ENCODE measurements at places on chromosomes 6 and 20. TPM values are rescaled to one million over a fixed set of nuclear protein-coding genes. Genes with fewer than 3 reads are reported as not detected.

DNA sequence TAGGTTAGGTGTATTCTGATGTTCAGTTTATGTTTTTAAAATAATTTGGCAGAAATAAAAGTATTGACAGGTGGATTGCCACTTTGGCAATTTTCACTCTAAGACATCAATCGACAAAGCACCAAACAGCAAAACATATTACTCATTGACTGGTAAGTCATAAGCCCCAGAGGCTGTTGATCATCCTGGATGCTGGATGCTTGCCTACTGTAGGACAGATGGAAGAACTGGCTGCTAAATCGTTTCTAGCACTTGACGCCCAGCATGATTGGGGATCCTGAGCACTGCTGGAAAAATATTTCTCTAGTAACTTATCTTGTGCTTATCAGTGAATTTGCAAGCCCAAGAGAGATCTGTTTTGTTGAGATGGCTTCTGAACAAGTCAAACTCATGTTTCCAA lies 1001.9 kb upstream of the FLRT3 start:
- no peak for DNase-seq
- no peaks in the 10 kb centered on the region for H3K4me1 ChIP-seq
- no peaks in the 10 kb centered on the region for H3K27me3 ChIP-seq
- H3K36me3 ChIP-seq, result no peaks in the 10 kb centered on the region
- H3K27ac ChIP-seq, result no peak overlapping the region

- H3K27ac ChIP-seq, result peak overlapping the region; percentile 30
- peak overlapping the region; percentile 50 for H3K4me3 ChIP-seq
- H3K27me3 ChIP-seq, result no peaks in the 10 kb centered on the region
- no peaks in the 10 kb centered on the region for H3K36me3 ChIP-seq
- DNase-seq, result no peak
- peaks cover 25% of the 10 kb centered on the region for H3K4me1 ChIP-seq
Observed at GRCh38 chr6:106973018-106973835, 1.3 kb downstream of the CD24 start.

DNA sequence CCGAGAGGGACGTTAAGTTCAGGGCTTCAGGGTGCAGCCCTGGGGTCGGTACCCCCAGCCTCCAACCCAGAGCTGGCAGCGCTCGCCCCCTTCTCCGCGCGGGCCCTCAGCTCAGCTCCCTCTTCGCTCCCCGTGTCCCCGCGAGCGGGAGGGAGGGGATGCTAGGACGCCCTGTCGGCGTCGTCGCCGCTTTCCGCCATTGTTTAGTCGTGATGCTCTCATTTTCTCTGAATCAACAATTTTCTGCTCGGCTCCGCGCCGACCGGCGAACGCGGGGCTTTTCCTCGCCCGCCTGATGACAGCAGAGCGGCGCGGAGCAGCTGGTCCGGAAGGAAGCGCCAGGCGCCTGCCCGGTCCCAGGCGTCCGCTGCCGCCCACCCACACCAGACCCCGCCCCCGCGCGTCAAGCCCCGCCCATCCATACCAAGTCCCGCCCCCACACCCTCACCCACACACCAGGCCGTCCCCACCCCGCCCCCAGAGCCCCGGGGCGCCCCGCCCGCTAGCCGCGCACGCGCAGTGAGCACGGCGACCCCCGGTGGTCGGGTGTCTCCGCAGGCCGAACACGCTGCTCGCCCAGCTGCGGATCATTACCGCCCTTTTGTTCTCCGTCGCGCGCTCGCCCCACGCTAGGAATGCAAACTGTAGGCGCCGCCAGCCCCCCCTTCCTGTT lies 50.1 kb upstream of the SLC32A1 start:
- peaks cover 12% of the 10 kb centered on the region for H3K4me1 ChIP-seq
- no peaks in the 10 kb centered on the region for H3K27me3 ChIP-seq
- peak overlapping the region; percentile 35 for H3K4me3 ChIP-seq
- no peak overlapping the region for H3K27ac ChIP-seq
- no peaks in the 10 kb centered on the region for H3K36me3 ChIP-seq

- H3K4me3 ChIP-seq, result no peak overlapping the region
- no peak overlapping the region for H3K27ac ChIP-seq
- no peaks in the 10 kb centered on the region for H3K27me3 ChIP-seq
- H3K36me3 ChIP-seq, result no peaks in the 10 kb centered on the region
- no peaks in the 10 kb centered on the region for H3K4me1 ChIP-seq
Observed at GRCh38 chr6:127077886-127078285, 40.6 kb upstream of the RSPO3 start.

- no peaks in the 10 kb centered on the region for H3K4me1 ChIP-seq
- no peak overlapping the region for H3K4me3 ChIP-seq
- no peaks in the 10 kb centered on the region for H3K36me3 ChIP-seq
- H3K27me3 ChIP-seq, result no peaks in the 10 kb centered on the region
Observed at GRCh38 chr6:55617272-55617671, 38.3 kb upstream of the HMGCLL1 start.

GRCh38 chr20:34997131-34997561 lies 41.5 kb downstream of the MYH7B start:
- no peaks in the 10 kb centered on the region for H3K27me3 ChIP-seq
- H3K4me1 ChIP-seq, result no peaks in the 10 kb centered on the region
- DNase-seq, result no peak
- H3K36me3 ChIP-seq, result peaks cover 58% of the 10 kb centered on the region
- no peak overlapping the region for H3K4me3 ChIP-seq

- H3K4me1 ChIP-seq, result peaks cover 15% of the 10 kb centered on the region
- no peaks in the 10 kb centered on the region for H3K27me3 ChIP-seq
- peak overlapping the region; percentile 88 for H3K4me3 ChIP-seq
- DNase-seq, result no peak
Observed at GRCh38 chr6:26520237-26520849, 17.8 kb upstream of the HMGN4 start.

SRXN1 gene
- total RNA-seq, result 23.8 TPM

GRCh38 chr6:167426651-167427050 lies 101.8 kb downstream of the TTLL2 start:
- H3K4me1 ChIP-seq, result no peaks in the 10 kb centered on the region
- no peak overlapping the region for H3K4me3 ChIP-seq
- no peaks in the 10 kb centered on the region for H3K27me3 ChIP-seq
- H3K36me3 ChIP-seq, result no peaks in the 10 kb centered on the region
- H3K27ac ChIP-seq, result no peak overlapping the region
- no peak for DNase-seq

- peaks cover 23% of the 10 kb centered on the region for H3K27me3 ChIP-seq
- peak overlapping the region; percentile 23 for H3K4me3 ChIP-seq
- H3K36me3 ChIP-seq, result no peaks in the 10 kb centered on the region
- peaks cover 30% of the 10 kb centered on the region for H3K4me1 ChIP-seq
- no peak overlapping the region for H3K27ac ChIP-seq
- no peak for DNase-seq
Observed at GRCh38 chr6:137488150-137489045, 5.8 kb downstream of the OLIG3 start.

PDYN gene
- total RNA-seq, result not detected

GRCh38 chr6:114064862-114065261 lies 93.9 kb upstream of the HDAC2 start:
- no peaks in the 10 kb centered on the region for H3K36me3 ChIP-seq
- no peak for DNase-seq
- no peaks in the 10 kb centered on the region for H3K27me3 ChIP-seq
- no peaks in the 10 kb centered on the region for H3K4me1 ChIP-seq

GRCh38 chr6:87124074-87124473 lies 29.2 kb upstream of the CGA start:
- DNase-seq, result no peak
- H3K4me1 ChIP-seq, result no peaks in the 10 kb centered on the region
- no peaks in the 10 kb centered on the region for H3K36me3 ChIP-seq
- H3K27ac ChIP-seq, result no peak overlapping the region
- no peak overlapping the region for H3K4me3 ChIP-seq

GRCh38 chr20:9068233-9068801 lies 570 bp upstream of the PLCB4 start:
- H3K27ac ChIP-seq, result peak overlapping the region; percentile 83
- H3K4me3 ChIP-seq, result peak overlapping the region; percentile 72

DNA sequence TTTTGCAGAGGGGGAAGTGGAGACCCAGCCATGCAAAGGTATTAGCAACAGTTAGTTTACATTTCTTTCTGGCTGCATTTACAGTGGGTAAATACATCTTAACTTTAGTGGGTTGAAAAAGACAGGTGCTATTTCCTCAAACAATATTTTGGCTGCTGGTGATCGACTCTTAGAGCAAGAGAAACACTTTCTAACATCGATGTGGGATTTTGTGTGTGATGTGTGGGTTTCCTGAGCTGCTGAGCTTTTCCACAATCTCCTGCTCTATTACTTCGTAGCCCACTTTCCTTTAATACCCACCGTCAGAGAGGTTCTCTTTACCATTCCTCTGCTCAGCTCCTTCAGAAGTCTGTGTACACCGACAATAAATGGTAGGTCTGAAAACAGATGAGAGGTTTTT lies 339.0 kb downstream of the NRN1 start:
- H3K27me3 ChIP-seq, result no peaks in the 10 kb centered on the region
- no peak for DNase-seq
- peaks cover 21% of the 10 kb centered on the region for H3K4me1 ChIP-seq
- no peak overlapping the region for H3K27ac ChIP-seq
- no peak overlapping the region for H3K4me3 ChIP-seq

- no peak overlapping the region for H3K4me3 ChIP-seq
- H3K27me3 ChIP-seq, result no peaks in the 10 kb centered on the region
- no peak overlapping the region for H3K27ac ChIP-seq
- H3K36me3 ChIP-seq, result no peaks in the 10 kb centered on the region
- no peak for DNase-seq
Observed at GRCh38 chr6:67506352-67506751, 1128.7 kb upstream of the ADGRB3 start.

MLIP gene
- not detected for total RNA-seq

SEL1L2 gene
- not detected for total RNA-seq
